ENCODE measurements at places on chromosomes 2 and 18.

DNA sequence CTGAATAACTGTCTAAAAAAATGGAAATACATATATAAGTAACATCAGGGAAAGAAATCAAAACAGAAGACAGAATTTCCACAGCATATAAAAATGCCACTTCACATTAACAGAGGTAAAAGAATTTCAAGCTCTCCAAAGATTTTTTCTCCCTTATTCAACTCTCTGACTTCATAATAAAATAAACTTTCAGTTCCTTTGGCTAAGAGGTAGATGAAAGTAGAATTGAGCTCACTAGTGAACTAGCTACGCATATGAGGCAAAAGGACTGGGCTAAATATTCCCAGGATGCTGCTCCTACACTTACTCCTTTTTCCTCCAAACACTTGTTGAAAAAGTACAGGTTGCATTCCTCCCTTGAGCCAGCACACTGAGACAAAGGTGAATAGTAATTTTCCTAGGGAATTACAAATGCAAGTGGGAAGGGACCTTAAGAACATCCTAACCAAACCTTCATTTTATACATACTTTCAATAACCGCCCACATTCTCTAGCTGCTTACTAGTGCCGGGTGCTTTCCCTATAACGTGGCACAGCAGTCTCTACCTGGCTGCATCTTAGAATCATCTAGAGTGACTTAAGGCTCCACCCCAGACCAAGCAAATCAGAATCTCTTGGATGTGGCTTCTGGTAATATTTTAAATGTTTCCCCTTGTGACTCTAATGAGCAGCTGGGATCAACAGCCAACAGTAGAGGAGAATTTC lies 136.6 kb downstream of the MTCL1 start:
- DNase-seq: no peak

- no peak for DNase-seq
These were observed 4.8 kb upstream of the IGFBP5 start for GRCh38 chr2:216700088-216700567.

DNA sequence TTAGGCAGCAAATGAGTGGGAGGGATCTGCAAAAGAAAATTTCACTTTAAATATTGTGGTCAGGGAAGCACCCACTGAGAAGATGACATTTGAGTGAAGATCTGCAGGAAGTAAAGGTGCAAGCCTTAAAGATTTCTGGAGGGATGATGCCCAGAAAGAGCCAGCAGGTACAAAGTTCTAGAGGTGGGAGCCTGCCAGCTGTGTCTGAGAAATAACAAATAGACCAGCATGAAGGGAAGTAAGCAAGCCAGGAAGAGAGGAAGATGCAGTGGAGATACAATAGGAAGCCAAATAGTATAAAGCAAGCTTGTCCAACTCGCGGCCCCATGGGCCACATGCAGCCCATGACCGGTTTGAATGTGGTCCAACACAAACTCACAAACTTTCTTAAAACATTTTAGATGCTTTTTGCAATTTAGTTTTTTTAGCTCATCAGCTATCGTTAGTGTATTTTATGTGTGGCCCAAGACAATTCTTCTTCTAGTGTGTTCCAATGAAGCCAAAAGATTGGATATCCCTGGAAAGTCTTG lies 489.9 kb downstream of the DCC start:
- no peak for DNase-seq

- DNase-seq: no peak
These were observed 103.6 kb upstream of the WDR75 start for GRCh38 chr2:189337656-189338055.

DNA sequence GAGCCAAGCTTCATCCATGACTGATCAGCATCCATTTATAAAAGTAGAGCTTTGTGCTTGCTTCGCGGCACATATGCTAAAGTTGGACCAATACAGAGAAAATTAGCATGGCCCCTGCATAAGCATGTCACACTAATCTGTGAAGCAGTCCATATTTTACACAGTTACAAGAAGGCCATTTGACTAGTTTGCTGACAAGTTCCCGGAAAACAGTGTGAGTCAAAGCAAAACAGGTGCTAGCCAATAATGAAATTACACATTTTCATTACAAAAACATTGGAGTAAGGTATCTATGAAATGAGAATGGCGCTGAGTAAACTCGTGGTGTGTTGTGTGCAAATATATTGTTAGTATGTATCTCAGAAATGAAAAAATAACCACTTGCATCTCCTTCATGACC lies 4.7 kb downstream of the ANKRD62 start:
- no peak for DNase-seq

DNA sequence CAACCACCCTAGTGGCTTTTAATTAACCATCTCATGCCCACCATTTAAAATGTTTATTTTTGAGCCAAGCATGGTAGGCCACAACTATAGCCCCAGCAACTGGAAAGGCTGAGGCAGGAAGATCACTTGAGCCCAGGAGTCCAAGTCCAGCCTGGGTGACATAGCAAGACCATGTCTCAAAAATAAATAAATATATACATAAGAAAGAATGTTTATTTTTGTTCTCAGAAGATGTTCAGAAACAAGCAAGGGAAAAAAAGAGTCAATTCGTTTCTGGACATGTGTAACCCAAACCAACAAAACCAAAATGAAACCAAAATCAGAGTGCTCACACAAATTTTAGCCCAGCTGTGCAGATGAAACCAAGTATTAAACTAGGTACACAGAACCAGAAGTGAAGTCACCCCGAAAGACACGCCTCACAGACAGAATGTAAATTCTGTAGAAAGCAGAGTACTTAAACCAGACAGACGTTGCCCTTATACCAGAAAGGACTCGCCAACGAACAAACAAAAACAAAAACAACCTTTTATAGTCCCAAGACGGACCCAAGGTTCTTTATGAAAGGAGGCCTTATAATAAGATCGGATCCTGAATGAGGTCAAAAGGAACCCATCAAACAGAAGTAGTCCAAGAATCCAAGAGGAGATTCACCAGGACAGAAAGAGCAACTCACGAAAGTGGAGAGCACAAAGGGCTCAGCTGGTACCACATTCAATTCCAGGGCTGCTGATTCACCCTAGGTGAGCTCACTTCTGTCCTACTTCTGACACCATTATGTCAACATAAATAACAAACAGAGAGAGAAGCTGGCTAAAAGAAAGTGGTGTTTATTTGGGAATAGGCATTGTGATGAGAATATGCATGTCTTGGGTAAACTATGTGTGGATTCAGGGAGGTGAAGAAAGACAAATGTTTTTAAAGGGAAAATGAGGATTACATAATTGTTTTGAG lies 31.8 kb upstream of the MTCL1 start:
- no peak for DNase-seq

DNA sequence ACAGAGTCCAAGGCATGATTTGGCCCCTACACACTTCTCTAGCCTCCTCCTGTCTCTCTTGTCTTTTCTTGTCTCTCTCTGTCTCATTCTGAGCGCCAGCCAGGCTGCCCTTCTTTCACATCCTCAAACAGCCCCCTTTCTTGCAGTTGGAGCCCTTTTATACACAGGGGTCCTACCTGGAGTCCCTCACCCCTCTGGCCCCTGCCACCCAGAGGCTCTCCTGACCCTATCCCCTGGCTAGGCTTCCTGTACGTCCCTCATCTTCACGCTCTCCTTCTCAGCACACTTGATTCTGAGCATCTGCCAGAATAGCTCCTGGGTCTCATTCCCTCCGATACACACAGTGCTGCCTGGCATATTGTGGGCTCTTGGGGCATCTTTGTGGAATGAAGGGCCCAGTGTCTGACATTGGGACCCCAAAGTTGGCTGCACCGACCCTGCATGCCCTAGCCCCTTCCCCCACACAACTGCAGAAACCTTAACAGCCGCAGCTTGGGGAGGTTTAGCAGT lies 261.9 kb downstream of the DYSF start:
- no peak for DNase-seq

DNA sequence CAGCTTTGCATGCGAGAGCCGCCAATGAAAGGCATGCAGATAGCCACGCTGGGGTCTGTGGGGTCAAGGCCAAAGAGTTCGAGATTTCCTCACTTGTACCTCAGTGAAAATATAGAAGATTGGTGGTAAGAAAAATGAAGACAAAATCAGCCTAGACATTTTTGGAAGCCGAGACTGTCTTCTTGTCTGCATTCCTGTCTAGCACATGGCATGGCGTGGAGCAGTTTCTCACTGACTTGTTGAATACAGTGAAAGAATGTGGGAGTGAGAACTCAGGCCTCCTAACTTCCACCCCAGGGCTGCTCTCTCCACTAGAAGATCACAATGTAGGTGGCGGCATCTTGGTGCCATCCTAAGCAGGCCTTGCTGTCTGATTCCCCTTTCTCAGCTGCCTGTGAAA lies 740.8 kb upstream of the HS6ST1 start:
- DNase-seq: no peak

DNA sequence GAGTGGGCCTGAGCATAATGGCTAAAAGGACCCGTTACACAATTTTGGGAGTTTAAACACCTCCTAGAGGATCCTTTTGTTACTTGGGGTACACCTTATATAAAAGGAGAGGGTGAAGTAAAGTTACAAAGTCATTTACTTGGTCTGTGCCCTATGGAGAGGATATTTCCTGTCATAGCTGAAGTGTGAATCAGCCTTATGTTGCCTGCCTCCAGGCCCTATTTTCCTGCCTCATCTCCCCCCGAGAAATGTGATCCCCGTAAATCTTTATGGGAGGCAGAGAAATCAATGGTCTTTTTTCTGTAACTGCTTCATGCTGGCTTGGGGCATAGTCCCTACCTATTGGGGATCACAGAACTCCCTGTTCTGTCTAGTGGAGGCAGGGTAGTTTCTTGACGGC lies 906.6 kb downstream of the DSC3 start:
- no peak for DNase-seq

DNA sequence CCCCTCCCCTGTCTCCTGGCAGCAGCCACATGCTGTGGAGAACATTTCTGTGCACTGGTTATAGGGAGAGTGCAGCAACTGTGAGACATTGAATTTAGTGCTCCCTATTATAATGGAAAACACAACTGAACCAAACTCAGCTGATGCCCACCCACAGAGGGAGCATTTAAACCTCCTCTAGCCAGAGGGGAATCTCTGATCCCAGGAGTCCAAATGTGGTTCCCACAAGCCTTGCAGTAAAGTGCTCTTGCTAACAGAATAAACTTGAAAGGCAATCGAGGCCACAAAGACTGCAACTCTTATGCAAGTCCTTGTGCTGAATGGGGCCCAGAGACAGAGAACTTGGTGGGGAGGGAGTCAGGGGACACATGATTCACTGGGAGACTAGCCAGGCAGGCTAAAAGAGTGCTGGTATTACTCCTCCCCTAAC lies 638.8 kb upstream of the VRK2 start:
- no peak for DNase-seq

DNA sequence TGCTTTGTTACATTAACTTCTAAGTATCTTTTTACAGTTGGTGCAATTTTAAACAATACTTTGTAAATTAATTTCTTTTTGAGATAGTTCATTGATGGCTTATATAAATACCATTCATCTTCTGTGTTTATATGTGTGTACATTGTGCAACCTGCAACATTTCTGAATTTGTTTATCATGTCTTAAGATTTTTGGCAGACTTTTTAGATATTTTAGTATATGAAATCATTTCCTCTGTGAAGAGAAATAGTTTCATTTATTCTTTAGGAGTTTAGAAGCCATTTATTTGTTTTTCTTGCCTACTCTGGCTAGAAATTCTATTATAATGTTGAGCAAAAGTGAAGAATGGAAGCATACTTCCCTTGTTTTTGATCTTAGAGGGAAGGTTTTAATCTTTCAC lies 337.8 kb upstream of the DSEL start:
- DNase-seq: no peak

DNA sequence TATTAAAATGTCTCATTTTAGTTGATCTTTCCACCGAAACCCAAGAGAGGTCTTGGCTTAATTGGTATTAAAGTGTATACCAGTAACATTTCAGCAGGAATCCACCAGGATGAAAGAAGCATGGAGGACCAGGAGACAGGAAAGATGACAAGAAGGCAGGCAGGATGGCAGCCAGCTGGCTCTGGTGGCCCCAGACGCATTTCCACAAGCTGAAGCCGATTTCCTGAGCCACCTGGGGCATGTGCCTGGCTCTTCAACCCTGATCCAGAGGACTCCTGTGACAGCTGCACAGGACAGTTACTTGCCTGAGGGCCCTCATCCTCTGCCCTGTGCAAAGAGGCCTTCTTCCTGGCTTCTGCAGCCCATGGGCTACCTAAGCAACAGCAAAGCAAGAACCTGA lies 56.9 kb upstream of the NFU1 start:
- DNase-seq: no peak

GRCh38 chr18:76997951-76998808 lies 134.4 kb downstream of the MBP start:
- no peak for DNase-seq

DNA sequence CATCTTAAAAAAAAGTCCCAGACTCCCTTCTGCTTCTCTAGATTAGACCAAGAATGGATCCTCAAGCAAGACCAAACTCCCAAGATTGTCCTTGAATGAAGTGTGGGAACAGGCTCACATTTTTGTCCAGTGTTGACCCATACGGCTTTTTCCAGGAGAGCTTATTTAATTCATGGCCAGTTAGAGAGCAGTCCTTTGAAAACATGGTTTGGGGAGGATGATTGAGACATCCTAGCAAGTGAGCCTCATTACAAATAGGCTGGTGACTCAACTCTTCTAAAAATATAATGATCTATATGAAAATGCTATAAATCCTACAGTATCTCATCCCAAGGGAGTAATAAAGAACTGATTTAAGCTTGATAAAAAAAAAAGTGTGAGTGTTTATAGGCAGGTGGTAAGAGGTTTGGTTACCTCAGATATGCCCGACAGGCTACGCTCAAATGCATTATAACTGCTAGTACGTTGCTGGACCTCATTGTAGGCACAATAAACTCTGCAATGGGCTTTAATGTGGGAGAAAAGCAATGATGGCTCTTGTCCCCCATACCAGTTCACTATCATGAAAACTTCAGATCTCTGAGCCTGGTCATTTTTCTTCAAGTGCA lies 17.0 kb downstream of the ANKRD29 start:
- DNase-seq: no peak

- DNase-seq: no peak
These were observed 105.2 kb upstream of the ZNF521 start for GRCh38 chr18:25457126-25457525.

DNA sequence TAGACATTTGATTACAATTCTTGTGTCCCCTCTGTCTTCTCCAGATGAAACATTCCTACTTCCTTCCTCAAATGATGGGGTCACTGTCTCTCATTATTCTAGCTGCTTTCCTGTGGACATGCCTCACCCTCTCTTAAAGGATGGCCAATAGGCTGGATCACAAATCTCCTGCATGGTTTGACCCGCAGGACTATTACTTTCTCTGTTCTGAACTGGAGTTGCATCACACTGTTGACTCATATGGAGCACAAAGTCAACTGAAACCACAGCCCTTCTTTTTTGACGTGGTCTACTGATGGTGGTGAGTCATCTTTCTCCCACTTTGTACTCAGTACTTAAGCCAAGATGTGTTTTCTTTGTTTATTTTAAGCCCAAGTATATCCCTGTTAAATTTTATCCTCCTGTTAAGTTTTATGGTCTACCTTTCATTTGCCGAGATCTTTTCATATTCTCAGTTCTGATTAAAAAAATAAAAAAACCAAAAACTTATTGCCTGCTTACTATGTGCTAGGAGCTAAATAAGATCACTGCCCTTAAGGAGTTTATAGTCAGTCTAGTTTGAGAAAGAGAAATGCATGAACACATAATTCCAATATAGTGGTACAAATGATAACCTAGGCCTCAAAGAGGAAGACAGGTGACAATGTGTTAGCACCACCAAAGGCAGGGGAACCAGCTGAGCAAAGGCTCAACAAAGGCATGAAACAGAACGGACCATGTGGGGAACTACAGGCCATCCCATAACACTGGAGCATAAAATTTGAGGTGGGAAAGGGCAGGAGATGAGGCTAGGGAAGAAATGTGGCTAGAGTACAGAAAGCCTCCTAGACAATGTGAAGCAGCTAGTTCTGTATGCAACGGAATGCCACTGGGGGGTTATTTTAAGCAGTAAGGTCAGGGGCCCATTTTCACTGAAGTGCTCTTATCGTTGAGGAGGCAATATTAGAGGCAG lies 67.6 kb upstream of the ZFP36L2 start:
- peak; percentile 44 for DNase-seq

All from CD4-positive, alpha-beta T cell treated with Interleukin-17A for 1 hour (primary cell).